ENCODE measurements at places on chromosomes 11 and 22.

GRCh38 chr22:50627642-50628542 lies at the start of gene ARSA:
TSS of gene ARSA (minus strand) at chr22:50628152. CDS start at chr22:50627779, 373 bp downstream.
- peak; percentile 83 for DNase-seq

DNA sequence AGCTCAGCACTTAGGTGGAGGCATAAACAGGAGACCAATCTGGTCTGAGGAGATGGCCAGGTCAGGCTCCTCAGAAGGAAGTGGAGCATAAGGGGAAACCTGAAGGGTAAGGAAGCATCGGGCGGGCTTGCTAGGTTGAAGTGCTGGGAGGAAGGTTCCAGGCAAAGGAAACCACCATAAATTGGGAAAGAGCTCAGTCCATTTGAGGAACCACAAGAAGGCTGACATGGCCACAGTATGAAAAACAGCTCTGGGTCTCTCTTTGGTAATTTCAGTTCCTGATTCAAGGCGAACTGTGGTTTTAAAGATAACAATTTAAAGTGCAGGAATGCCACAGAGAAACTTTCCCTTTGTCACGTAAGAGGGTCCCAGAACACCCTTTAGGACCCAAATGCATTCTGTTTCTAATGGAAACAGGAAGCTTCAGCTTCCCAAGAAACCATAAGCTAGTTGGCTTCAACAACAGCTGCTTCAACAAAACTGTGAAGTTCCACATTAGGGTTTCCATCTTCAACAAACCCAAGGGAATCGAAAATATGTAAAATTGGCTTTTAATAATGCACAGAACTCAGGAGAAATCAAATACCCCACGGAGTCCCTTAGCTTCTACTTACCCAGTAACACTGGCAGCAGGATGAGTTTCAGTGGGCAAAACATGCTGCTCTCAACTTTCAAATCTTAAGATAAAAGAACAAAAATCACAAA lies 10.4 kb downstream of the JAML start:
- no peak for DNase-seq

DNA sequence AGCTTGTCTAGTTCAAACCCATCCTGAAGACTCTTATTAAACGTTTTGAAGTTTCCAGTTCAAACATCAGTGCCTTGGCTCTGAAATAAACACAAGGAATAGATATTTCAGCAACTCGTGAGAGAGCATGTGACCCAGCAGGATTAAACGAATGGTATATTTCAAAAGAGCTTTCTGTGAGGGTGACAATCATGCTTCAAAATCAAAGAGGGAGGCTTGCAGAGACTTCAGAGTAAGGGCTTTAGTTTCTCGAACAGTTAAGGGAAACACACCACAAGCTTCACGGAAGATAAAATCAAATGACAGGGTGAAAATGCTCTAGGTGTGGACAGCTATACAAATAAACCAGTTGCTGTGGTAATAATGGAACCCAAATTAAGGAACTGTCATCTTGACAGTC lies 1.4 kb downstream of the HPS4 start:
- no peak for DNase-seq

DNA sequence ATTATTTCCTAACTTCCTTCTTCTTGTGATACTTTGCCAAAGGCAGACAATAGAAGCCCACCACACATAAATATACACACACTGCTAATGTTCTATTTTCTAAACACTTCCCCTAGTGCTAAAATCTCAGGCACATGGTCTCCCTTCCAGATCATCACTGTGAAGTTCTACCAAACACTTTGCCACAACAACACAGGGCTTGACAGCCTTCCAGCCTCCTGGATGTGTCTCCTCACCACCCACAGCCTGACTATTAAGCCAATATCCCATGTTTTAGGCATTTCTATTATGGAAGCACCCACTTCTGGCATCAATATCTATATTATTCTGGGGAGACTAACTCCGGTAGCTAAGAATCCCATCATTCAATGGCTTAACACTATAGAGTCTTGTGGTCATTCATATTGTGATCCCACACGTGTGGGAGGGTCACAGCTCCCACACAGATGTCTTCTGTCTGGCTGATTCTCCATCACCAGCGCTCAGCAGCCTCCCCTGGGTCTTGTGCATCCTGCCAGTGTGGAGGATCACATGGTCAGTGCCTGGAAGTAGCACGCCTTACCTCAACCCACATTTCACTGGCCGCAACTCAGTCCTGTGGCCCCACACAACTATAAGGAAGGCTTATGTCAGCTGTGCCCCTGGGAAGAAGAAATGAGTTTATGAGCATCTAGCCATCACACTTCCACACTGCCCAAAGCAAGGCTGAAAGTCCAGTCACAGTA lies 29.0 kb downstream of the SPATA19 start:
- DNase-seq, result no peak

DNA sequence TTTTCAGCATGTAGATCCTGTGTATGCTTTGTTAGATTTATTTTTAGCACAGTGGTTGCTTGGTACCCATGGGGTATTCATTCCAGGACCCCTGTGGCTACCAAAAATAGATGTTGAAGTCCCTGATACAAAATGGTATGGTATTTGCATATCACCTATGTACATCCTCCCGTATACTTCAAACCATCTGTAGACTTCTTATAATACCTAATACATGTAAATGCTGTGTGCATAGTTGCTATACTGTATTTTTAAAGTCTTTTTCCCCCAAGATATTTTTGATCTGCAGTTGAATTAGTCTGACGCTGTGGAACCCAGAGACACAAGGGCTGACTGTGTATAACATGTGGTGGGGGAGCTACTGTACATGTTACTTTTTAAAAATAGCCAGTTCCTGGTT lies 101.1 kb downstream of the ATXN10 start:
- no peak for DNase-seq

DNA sequence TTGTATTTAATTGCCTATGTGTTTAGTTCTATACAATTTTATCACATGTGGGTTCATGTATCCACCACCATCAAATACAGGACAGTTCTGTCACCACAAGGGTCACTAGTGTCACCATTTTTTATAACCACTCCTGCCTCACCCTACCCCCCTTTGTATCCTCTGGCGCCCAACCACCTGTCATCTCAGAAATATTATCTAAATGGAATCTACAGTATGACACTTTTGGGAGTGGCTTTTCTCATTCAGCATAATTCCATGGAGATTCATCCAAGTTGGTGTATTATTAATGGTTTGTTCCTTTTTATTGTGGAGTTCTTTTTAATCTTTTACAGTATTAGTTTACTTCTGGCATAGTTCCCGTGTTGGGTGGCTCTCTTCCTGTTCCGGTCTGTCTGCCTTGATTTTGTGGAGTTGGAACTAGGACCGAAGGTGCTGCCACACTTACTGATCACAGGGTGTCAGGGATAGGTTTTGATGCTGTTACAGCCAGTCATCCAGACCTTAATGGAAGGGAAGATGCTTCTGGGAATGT lies 58.5 kb downstream of the TNRC6B start:
- no peak for DNase-seq

GRCh38 chr11:71281831-71282230 lies 29.5 kb upstream of the SHANK2 start:
- DNase-seq, result no peak

- no peak for DNase-seq
Observed at GRCh38 chr11:44989831-44990566, 39.3 kb upstream of the TP53I11 start.

Measured in glutamatergic neuron (in vitro differentiated cells).